ENCODE measurements at places on chromosomes 12 and 14.

DNA sequence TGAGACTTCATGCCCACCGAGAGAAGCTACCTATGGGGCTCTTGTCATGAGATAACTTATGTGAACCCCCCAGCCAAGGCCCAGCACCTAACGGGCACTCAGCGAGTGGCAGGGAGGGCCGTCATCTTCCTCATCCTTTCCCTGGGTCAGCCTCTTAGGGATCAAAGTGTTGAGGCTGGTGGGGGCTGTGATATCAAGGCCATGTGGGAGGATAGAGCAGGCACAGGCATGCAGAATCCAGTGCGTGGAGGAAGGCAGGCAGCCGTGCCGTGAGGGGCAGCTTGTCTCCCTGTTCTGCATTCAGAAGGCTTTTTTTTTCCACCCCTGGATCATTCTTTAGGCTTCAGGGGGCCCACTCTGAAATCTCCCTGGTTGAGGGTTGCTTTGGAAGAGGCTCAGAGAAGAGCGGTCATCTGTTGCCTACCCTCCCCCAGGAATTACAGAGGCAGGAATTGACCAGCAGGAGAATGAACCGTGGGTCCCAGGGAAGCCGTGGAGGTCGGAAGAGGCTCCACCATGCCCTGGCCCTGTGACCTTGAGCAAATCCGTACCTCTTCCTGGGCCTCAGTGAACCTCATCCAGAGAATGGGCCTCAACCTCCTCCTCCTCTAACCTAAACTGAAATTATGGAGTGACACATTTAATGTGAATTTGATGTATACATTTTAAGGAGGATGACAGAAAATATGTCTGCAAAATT lies 62.8 kb downstream of the BEGAIN start:
- DNase-seq = no peak

GRCh38 chr12:118050972-118051910 lies 9.7 kb downstream of the WSB2 start:
- no peak for DNase-seq

- DNase-seq = peak; percentile 15
Measured at GRCh38 chr14:93716002-93716745, 72.1 kb downstream of the PRIMA1 start.

- peak; percentile 17 for DNase-seq
Measured at GRCh38 chr14:102071283-102071998, 15.4 kb downstream of the HSP90AA1 start.

- no peak for DNase-seq
Measured at GRCh38 chr14:54220071-54220703, 176.6 kb upstream of the CDKN3 start.

- no peak for DNase-seq
Measured at GRCh38 chr12:66919466-66919865, 240.6 kb upstream of the GRIP1 start.

DNA sequence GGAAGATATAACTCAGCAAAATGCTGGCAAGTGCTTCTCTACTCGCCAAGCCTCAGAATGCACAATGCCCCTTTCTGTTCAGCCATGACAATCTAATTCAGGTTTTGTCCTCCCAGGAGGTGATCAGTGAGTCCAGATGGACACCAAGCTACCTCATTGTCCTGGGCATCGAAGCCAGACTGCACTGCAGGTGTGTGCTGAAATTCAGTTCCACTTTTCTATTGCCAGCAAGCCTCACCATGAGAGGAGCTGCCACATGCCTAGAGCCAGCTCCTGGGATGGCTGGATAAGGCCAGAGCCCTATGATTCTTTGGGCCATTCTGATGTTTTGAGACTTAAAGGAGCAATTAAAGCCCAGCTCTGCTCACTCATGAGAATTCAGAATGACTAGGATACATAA lies 186.7 kb downstream of the GRIN2B start:
- DNase-seq = no peak

GRCh38 chr14:51294951-51295525 lies 55.0 kb downstream of the TMX1 start:
- DNase-seq = no peak

DNA sequence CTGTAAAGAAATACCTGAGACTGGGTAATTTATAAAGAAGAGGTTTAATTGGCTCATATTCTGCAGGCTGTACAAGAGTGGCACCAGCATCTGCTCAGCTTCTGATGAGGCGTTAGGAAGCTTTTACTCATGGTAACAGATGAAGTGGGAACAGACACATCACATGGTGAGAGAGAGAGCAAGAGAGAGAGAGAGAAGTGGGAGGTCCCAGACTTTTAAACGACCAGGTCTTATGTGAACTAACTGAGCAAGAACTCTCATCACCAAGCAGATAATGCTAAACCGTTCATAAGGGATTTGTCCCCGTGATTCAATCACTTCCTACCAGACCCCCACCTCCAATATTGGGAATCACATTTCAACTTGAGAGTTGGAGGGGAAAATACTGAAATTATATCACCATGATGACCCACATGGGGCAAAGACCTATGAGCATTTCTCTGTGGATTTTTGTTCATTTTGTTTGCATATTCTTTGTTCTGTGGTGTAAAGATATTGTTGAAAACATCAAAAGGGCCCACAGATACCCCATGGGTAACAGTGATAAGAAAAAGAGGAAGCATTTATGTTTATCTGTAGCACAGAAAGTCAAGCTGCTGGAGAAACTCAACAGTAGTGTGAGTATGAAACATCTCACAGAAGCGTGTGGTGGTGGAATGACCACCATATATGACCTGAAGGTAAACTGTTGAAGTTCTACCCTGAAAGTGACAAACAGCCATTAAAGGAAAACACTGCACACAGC lies 135.2 kb upstream of the PDE3A start:
- no peak for DNase-seq

DNA sequence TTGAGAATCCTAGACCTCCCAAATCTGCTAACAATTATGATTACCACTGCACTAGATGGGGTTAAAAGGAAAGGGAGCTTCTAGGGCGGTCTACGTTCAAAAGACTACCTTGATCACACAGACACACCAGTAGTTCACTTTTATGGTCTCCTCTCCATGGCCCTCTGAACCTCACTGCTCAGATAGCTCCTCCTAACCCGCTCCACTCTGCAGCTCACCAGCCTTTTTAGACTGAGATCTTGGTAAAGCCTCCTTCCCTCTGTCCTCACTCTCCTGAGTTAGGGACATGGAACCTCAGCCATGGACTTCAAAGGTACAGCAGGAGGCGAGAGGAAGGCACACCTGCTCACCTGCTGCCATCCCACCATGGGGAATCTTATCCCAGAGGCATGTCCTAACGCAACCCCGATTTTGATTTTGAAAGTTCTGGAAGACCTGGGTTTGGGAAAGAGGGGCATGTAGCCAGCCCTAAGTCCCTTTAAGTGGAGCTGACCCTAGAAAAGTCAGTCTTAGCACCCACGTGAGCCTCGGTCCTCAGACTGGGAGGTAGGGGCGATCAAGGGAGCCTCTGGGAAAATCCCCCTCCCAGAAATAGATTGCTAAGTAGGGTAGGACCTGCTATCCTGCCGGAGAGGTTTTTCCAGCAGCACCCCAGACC lies 1.3 kb downstream of the ZNF219 start:
- DNase-seq = no peak

DNA sequence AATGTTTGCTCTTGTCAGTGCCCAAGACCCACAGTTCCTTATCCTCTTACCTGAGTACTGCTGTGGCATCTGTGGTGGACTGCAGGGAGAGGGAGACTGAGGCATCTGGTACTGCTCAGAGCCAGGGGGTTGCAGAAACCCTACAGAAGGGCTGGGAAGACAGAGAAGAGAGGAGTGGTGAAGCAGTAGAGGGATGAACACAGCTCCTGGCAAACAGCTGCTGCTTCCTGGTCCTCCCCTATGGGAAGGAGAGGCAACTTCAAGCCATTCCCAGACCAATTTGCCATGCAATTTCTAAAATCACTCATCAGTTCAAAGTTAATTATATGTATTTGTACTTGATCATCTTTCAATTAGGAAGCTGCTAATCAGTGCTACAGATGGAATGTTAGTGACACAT lies 15.7 kb upstream of the STAC3 start:
- no peak for DNase-seq

- DNase-seq = no peak
Measured at GRCh38 chr12:64685050-64685449, 74.2 kb downstream of the GNS start.

DNA sequence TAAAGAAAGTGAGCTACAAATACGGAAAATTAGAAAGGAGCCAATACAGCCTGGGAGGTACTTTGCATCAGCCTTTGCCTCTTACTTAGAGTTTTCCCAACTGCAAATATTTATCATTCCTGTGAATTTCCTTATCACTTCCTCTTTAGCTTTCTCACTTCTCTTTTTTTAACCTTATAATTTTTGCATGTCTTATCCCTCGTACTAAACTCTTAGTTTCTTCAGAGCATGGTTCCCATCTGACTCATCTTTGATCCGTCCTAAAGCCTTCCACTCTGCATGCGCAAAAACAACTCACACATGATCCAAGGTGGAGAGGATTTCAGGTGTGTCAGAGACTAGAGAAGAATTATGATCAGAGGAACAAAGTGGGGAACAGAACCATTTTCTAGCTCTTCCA lies 9.6 kb upstream of the SNAPC1 start:
- peak; percentile 85 for DNase-seq

DNA sequence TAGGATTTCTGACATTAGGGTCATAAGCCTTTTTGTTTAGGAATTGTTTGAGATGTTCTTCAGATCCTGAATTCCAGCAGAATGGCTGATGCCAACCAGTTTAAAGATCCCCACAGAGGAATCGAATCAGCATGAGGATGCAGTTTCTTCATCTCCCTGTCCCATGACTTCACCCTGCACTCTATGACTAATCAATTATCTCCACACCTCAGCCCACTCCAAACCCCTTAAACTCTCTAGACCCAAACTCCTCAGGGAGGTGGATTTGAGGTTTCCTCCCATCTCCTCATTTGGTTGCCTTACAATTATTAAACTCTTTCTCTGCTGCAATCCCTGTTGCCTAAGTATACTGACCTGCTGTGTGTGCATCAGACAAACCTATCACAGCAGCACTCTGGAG lies 86.5 kb upstream of the CRY1 start:
- DNase-seq = no peak

- DNase-seq = no peak
Measured at GRCh38 chr14:62185078-62185477, 422.9 kb downstream of the SNAPC1 start.

DNA sequence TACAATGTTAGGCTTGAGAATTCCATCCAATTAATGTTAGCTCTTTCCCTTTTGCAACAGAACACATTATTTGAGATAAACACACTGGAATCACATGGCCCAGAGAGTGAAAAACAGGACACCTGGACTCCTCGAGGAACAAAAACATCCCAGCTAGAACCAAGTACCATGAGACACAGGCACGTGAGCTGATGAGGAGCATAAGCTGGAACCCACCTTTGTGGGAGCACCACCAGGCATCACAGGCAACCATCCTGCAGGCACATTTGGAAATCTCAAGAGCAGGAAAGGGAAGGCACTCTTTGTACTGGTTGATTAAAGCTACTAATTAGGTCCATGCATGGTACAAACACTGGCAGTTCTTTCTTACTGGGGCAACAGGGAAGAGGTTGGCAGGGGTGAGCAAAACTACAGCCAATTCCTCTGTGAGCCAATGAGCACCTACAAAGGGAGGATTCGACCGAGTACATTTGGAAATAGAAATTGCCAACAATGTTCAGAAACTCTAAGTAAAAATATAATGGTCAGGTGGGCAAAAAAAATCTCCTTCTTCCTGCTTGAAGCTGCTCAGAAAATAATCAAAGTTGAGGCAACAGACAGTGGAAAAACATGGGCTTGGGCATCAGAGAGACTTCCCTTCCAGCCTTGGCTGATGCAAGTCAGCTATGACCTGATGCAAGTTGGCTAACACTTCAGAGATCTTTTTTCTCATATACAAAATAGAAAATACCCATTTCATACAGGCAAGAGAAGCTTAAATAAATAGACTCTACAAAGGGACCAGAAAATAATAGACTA lies 216.7 kb downstream of the NUAK1 start:
- no peak for DNase-seq

DNA sequence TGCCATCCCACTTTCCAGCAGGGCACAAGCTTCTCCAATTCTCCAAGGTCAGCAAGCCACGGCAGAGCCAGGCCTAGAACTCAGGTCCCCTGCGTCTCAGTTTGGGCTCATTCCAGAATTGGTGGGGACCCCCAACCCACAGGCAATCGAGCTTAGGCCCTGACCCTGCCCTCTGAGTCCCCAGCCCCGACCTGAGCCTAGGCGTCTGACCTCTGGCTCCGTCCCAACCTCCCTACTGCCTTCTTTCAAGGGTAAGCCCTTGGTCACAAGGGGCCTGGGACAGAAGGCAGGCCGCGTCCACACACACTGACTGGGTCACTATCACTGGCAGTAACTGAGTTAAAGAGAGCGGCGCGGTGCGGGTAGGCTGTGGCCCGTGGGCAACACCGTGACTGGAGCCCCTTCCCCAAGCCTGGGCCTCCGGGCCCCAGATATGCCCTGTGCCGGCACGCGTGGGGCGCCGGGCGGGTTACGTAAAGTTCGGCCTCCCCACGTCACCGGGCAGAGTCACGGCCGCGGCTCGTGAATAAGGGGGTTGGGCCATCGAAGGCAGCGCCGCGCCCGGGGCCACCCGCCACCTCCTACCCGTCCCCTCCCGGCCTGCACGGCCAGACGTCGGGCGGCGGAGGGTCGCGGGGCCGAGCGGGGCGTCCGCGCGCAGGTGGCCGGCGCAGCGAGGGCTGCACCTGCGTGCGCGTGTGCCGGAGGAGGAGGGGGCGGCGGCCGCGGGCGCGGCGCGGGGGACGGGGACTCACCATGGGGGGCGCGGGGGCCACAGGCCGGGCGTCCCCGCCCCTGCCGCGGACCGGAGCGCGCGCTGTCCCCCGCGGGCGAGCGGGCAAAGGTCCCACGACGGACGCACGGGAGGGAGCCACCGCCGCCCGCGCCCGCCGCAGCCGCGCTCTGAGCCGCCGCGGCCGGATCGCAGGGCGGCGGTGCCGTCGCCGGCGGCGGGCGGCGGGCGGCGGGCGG lies 516 bp downstream of the ANKRD9 start:
- peak; percentile 83 for DNase-seq

DNA sequence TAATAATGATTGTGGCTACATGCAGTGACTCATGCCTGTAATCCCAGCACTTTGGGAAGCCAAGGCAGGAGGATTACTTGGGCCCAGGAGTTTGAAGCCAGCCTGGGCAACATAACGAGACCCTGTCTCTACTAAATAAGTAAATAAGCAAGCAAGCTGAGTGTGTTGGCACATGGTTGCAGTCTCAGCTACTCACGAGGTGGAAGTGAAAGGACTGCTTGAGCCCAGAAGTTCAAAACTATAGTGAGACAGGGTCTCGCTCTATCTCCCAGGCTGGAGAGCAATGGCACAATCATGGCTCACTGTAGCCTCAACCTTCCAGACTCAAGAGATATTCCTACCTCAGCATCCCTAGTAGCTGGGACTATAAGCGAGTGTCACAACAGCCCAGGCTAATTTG lies 64.7 kb downstream of the RPS6KA5 start:
- DNase-seq = no peak

GRCh38 chr14:67242168-67242420 lies 859 bp downstream of the PALS1 start:
- DNase-seq = no peak

- DNase-seq = peak; percentile 62
Measured at GRCh38 chr12:89306827-89307473, 45.4 kb downstream of the DUSP6 start.

All from suppressor macrophage treated with lipopolysaccharide for 1 hour (primary cell).